Adipocyte (in vitro differentiated cells): ENCODE measurements at places on chromosomes 1 and 21.

DNA sequence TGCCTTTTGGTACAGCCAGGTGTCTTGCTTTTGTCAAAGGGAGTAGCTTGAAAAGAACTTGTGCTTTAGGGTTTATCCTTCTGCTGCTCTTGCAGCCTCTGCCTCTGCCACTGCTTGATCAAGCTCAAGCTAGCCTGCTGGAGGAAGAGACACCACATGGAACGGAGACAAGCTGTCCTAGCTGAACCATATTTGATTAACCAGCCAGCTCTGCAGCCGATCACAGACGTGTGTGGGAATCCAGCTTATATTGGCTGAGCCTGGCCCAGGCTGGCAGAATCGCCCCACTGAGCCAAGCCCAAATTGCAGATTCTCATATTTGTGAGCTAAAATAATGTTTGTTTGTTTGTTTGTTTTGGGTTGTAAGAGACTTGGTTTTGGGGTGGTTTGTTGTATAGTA lies 18.7 kb upstream of the FAM78B start:
- no peak for DNase-seq

DNA sequence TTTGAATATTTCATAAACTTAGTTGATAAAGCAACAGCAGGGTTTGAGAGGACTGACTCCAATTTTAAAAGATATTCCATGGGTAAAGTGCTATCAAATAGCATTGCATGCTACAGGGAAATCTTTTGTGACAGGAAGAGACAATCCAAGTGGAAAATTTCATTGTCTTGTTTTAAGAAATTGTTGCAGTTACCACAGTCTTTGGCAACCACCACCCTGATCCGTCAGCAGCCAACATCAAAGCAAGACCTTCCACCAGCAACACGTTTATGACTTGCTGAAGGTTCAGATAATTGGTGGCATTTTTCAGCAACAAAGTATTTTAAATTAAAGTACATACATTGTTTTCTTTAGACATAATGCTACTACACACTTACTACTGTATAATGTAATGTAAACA lies 47.8 kb downstream of the ADGRL4 start:
- no peak for DNase-seq

DNA sequence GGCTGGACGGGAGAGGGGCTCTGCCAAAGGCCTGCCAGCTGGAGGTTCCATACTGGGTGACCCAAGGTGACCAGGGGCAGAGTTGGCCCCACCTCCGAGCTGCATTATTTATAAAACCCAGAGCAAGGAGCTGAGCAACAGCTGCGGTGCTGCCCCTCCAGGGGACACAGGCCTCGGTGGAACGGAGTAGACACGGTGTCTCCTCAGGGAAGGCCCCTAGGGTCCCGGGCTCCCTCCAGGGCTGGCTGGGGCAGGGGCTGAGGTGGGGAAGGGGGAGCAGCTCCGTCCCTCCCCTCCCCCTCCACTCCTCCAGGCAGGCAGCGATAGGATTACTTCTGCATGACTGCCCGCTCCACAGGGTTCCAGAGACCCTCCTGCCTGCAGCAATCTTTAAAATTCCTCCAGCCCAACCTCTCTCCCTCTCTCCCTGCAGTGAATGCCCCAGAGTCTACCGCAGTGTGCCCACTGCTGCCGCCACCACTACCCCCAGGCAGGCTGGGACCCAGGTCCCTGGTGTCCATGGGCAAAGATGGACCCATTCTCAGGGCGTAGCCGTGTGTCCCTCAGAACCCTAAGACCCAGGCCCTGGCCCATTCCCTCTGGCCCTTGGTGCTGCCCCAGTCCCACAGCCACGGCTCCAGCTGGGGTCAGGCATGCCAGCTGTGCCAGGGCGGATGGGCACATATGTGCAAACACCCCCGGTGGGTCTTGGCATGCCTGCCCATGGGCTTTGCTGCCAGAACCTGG lies 10.8 kb downstream of the AHDC1 start:
- DNase-seq: no peak

- DNase-seq: no peak
Observed at GRCh38 chr1:10950316-10951172, 61.9 kb upstream of the TARDBP start.

- no peak for DNase-seq
Observed at GRCh38 chr1:218692808-218693207, 347.7 kb downstream of the TGFB2 start.
